ENCODE measurements at places on chromosomes 4 and X.

DNA sequence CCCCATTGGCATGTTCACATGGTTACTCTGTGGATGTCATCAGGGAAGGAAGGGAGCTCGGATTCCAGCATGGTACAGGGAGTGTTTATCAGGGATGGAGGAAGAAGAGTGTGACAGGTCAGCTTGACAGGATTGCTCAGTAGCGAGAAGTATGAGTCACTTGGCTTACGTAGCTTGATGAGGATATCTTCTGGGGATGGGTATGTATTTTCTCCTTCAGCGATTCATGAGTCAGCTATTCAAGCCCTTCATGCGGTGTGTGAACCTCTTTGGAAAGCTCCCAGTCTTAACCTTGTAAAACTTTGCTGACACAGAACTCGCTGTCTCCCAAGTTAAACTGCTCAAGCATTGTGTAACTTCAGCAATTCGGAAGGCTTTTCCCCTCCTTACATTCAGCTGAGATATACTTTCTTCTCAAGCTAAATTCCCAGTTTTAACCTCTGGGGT, 275.4 kb downstream of the ARHGAP10 start:
- peak; percentile 99 for DNase-seq

DNA sequence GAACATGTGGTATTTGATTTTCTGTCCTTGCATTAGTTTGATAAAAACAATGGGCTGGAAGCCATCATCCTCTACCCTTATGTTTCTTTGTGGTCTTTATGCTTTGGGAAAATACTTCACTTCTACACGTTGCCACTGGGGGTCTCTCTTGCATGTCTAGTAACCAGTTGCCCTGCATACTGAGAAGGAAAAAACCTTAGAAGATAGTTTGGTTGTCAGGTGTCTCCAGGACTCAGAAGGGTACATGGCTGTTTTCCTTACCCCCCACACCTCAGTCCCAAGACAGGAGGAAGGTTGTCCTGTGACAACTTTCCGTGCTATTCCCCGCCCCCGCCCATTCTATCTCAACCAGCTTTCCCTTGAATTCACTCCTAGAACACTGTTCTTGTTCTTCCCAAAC, 62.1 kb upstream of the LANCL3 start:
- DNase-seq: no peak

DNA sequence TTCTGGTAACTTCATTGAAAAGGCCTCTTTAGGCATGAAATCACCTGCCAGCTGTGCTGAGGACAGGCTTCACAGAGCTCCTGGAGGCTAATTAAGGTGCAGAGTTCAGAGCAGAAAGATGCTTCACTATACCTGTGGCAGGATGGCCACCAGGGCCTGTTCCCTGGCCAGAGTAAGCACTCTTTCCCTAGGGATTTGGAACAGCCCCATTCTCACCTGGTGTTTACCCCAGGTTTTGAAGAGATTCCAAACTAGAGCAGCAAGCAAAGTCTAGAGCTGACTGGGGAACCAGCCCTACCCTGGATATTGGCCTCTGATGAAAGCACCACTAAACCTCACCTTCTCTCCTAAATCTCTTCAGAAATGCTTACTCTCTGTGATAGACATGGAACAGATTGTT, 148.8 kb downstream of the PDE5A start:
- DNase-seq: no peak

- DNase-seq: no peak
These were observed 35.3 kb downstream of the KLHL5 start for GRCh38 chr4:39097290-39097689.

DNA sequence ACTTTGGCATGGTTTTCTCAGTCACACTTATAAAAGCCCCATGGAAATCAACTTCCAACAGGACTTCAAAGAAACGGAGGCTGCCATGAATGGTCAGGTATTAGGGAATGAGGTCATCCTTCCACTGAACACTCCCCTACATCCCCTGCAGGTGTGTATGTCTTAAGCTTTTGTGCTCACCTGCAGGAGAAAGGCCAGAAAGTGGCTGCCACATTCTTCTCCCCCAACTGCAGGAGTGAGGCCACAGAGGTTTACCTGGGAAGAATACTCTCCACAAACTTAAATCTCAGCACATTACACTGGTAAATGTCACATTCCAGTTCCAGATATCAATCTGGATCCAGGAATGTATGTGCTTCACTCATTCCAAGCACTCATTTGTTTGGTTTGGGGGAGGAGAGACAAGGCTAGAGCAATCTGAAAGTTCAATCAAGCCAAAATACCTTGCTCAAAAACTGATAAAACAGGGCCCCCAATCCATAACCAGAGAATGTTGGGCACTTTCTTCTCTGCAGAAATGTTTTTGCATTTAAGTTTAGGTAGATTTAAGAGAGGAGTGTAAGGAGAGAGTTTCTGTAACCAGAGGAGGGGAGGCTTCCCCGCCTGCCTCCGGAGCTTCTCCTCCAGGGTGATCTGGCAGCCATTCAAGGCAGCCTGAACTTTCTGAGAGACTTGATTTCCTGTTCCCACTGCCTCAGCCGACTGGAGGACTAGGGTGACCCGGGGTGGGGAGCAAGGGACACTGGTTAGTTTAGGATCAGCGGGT, 15.4 kb downstream of the FAM9C start:
- no peak for DNase-seq

- no peak for DNase-seq
These were observed 89.7 kb upstream of the NDP start for GRCh38 chrX:44062840-44063239.

DNA sequence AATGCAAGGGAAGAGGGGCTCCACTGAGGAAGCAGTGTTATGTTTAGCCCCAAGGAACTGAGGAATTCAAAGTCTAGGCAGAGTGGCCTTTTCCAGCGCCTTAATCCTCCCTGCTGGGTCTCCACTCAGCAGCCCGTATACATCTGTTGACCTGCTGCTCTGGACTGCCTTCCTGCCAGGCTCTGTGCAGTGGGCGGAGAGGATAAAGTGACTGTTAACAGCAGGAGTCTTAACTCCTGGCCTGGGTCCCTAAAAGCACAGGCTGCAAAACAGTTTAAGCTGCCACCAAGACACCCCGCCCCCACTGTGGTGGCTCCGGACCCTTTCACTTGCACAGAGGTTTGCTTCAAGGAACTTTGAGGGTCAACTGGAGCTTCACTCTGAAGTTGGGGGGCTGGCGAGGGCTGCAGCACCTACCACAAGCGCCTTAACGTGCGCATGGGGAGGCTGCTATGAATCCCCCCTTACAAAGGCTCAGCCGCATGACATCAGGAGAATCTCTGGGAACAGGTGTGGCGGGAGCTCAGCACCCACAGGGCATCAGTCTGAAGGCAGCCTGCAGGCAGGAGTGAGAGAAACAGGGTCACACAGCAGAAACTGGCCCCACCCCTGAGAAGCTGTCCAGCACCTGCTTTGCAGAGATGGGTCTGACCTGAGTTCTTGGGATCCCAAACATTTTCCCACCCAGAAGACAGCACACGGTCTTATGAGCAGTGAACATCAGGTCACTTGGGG, 358.2 kb upstream of the GATB start:
- DNase-seq: no peak

Measured in astrocyte (in vitro differentiated cells and primary cell).